ENCODE measurements at places on chromosomes 13 and 19.

GRCh38 chr13:44921931-44922758 is 67.1 kb downstream of the NUFIP1 start:
- no peak for DNase-seq

DNA sequence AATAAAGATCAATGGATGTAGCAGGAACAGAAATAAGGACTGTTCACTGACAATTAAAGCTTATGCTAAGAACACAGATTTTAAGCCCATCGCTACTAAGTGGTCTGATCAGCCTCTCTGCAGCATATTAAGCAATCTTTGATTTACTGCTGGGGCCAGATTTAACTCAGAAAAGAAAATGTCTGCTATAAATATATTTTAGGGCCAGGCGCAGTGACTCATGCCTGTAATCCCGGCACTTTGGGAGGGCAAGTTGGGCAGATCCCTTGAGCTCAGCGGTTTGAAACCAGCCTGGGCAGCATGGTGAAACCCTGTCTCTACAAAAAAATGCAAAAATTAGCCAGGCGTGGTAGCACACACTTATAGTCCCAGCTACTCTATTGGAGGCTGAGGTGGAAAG is 43.0 kb downstream of the METTL21C start:
- no peak for DNase-seq

DNA sequence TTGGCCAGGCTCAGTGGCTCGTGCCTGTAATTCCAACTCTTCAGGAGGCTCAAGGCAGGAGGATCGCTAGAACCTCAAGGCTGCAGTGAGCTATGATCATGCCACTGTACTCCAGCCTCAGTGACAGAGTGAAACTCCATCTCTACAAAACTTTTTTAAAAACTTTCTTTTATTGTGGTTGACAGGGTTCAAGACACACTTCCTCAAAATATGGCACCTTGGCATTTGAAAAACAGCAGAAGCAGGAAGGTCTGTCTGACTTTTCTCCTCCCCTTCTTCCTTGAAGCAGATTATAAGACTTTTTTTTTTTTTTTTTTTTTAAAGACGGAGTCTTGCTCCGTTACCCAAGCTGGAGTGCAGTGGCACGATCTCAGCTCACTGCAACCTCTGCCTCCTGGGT is 100.3 kb downstream of the TM9SF2 start:
- no peak for DNase-seq

- DNase-seq: peak; percentile 54
These were observed 10.4 kb upstream of the ZSWIM4 start for GRCh38 chr19:13784731-13785452.

DNA sequence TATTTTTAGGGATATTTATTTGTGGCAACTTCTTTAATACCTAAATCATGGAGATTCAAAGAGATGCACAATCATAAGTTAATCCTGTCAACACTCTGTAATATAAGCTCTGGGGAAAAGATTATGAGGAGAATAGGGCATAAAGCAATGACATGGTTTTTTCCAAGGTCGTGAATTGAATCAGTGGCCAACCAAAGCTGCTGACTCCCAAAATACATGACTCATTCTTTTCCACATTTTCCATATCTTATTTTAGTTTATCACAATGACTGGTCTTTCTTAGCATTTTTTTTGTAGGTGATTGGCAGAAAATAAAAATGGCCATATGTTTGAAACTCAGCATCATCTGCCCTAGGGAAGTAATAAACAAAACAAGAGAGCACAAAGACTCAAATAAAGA is 28.5 kb upstream of the RBM26 start:
- DNase-seq: no peak
